Ovary (tissue), 10 donors: ENCODE measurements at places on chromosomes 1 and 21. TPM values are rescaled to one million over a fixed set of nuclear protein-coding genes. Genes with fewer than 3 reads are reported as not detected.

CLSTN1 gene
- 131 TPM for total RNA-seq

DNA sequence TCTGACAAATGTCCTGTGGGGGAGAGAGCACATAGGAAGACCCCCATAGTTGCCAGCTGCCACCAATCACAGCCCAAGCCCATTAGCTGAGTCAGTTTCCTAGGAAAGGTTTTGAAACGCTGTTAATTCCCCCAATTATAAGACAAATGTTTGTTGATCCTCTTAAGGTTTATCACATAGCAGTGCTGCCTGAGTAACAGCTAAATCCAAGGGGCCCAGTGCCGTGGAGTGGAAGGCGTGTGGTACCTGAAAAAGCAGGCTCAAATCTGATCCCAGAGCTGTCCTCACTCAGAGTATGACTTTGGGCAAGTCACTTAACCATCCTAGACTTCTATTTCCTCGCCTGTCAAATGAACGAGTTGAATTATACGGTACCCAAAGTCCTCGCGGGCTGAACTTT, 69.5 kb downstream of the GRIK3 start:
- H3K27ac ChIP-seq, result no peak overlapping the region
- no peak for DNase-seq
- H3K27me3 ChIP-seq, result no peaks in the 10 kb centered on the region
- no peaks in the 10 kb centered on the region for H3K4me1 ChIP-seq
- H3K4me3 ChIP-seq, result no peak overlapping the region

DNA sequence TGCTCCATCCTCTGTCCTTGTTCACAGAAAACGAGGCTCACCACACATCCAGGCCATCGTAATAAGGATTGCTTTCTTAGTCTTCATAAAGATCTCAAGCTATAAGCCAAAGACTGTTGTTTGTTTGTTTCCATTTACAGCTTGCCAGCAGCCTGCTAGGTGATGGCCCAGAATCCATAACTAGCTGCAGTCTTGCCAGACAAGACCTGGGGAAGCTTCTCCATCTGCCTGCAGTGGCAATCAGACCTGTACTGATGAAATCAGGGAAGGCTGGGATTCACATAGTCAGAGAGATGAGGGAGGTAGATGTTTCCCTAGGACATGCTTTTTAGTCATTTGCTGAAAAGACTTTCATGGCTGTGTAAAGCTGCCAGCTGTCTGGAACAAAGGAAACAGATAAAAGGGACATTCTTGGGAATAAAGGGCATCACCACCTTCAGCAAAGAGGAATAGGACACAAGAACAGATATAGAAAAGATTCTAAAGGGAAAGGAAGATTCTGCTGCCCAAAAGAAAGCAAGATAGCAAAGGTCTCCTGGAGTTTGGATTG, 51.0 kb downstream of the MT1HL1 start:
- H3K4me1 ChIP-seq, result no peaks in the 10 kb centered on the region
- H3K4me3 ChIP-seq, result no peak overlapping the region
- H3K27ac ChIP-seq, result no peak overlapping the region
- no peak for DNase-seq
- no peaks in the 10 kb centered on the region for H3K36me3 ChIP-seq
- no peaks in the 10 kb centered on the region for H3K27me3 ChIP-seq

DNA sequence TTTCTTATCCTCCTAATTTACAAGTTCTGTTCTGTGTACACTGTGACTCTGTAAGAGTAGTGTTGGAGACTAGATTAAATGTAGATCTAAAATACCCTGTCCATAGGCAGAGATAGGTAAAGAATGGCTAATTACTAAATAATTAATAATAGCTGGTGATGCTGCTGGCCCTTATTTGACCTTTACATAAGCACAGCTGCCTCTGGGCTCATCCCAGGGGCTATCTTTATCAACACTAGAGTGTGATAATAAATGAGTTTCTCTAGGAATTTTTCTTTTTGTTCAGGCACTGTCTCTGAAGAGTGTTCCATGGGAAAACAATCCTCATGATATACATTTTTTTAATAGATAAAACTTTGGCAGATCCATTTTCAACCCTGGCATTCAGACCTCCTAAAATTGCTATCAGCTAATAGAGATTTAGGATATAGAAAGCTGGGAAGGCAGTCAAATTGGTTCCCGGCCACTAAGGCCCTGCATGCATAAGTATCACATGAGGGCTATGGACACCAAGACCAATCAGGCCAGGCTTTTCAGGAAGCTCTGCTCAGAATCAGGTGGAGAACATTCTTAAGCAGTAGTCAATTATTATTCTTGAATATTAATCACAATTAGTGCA, 107.2 kb downstream of the ROR1 start:
- no peak overlapping the region for H3K4me3 ChIP-seq
- DNase-seq, result no peak
- no peaks in the 10 kb centered on the region for H3K27me3 ChIP-seq

- H3K27ac ChIP-seq, result no peak overlapping the region
- no peaks in the 10 kb centered on the region for H3K27me3 ChIP-seq
- DNase-seq, result no peak
- no peak overlapping the region for H3K4me3 ChIP-seq
Observed at GRCh38 chr1:160307118-160307791, 22.3 kb upstream of the PEX19 start.
